ENCODE measurements at places on chromosomes 1 and 21.
A peak's percentile ranks its signal among the peaks of the same experiment; 100 is the strongest.

GRCh38 chr1:44327679-44328491 is 27.2 kb downstream of the ERI3 start:
- DNase-seq: no peak

GRCh38 chr1:16012590-16013219 is 5.1 kb downstream of the HSPB7 start:
- peak; percentile 36 for DNase-seq

DNA sequence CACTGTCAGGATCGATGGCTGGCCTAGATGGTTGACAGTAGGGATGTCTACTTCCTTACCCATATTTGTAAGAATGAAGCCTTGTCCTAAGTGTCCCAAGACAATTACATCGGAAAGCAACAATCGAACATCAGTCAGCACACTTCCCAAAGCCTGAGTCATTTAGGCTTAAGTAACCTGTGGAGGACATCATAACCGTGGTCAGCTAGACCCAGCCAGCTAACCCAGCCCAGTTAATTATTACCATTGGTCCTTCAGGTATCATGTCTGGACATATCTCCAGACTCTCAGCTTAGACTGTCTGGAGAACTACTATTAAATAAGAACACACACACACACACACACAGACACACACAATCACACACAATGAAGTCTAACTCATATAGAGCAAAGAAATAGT is 264.7 kb downstream of the TRABD2B start:
- no peak for DNase-seq

GRCh38 chr1:178938101-178938958 is 67.5 kb upstream of the ANGPTL1 start:
- DNase-seq: no peak

GRCh38 chr1:241688940-241689368 is 36.9 kb downstream of the WDR64 start:
- DNase-seq: no peak

Data from activated T-cell treated with anti-CD3 and anti-CD28 coated beads, Interleukin-2, amount 50 U/mL, for 72 hours (primary cell).